ENCODE measurements at places on chromosomes 2 and 18. TPM values are rescaled to one million over a fixed set of nuclear protein-coding genes. Genes with fewer than 3 reads are reported as not detected.

DNA sequence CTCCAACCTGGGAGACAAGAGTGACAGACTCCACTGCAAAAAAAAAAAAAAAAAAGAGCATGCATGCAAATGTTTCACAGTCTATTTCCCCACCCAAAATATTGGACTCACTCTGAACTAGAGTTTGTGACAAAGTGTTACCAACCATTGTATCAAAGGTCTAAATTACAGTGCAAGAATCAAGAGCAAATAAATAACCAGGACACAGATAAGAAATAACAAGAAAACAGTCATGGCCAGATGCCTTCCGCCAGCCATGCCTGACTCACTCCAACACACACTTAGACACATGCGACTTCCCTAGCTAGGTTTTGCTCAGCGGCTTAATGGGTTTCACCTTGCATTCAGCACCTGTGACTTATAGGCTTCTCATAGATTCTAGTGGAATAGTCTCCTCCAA is 62.8 kb downstream of the CYB5A start:
- no peaks in the 10 kb centered on the region for H3K4me1 ChIP-seq
- no peaks in the 10 kb centered on the region for H3K27me3 ChIP-seq
- no peaks in the 10 kb centered on the region for H3K36me3 ChIP-seq
- no peak overlapping the region for H3K27ac ChIP-seq
- DNase-seq, result no peak

DNA sequence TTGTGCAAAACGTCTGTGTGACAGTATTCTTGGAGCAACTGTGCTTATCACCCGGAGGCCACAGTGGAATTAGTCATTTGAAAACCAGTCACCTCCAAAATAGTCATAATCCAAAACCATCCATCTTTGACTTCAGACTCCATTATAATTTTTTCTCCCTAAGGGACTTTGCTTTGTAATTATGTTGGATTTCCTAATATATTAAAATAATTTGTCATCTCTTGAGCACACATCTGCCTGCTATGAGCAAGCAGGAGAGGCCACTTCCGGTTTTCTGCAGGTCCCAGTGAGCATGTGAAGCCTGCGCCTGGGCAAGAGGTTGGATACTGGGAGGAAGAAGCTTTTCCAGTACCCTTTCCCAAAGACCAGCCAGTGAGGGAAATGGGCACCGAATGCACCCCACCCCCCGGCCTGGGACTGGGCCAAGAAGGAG is 57.7 kb downstream of the ODC1 start:
- peaks cover 31% of the 10 kb centered on the region for H3K4me1 ChIP-seq
- H3K27ac ChIP-seq, result no peak overlapping the region
- no peak overlapping the region for H3K4me3 ChIP-seq
- DNase-seq, result no peak
- H3K36me3 ChIP-seq, result no peaks in the 10 kb centered on the region

The NYAP2 gene
- total RNA-seq, result 0.36 TPM

DNA sequence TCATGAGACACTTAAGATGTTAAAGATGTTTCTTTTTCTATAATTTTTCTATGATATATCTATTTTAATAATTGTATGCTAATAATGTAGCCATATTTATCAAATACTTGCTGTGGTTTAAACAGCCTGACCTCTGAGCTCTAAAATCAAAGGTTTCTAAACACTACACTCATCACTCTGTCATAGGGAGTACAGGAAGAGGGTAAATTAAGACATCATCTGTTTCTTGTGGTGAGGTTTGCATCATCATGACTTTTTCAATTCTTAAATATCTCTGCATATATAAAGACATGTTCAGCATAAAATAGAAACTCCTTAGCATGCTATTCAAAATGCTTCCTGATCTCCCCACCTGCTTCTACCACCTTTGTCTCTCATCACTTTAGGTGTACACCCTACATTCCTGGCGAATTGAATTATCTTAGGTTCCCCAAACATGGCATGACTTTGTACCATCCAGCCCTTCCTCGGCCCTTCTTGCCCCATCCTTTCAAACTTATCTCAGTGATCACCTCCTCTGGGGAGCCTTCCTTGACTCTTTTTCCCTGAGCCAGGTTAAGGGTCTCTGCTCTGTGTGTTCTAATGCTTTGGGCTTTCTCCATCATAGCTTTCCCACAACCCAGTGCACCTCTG is 105.3 kb upstream of the TTN start:
- H3K4me1 ChIP-seq, result peaks cover 56% of the 10 kb centered on the region
- no peak for DNase-seq
- H3K4me3 ChIP-seq, result no peak overlapping the region
- H3K36me3 ChIP-seq, result no peaks in the 10 kb centered on the region
- peak overlapping the region; percentile 83 for H3K27ac ChIP-seq

DNA sequence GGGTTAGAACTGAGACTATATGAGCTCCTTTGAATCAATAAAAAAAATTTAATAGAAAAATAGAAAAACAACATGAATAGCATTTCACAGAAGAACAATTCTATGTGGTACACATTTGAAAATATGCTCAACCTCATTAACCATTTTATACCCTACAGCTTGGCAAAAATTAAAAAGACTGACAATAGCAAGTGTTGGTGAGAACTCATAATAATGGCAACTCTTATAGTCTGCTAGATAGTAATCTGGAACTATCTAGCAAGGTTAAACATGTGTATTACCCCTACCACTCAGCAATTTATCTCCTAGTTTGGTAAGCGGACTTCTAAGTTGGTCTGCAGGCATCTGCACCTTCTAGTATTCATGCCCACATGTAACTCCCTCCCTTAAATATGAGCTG is 67.8 kb downstream of the CYBRD1 start:
- H3K36me3 ChIP-seq, result no peaks in the 10 kb centered on the region
- no peak for DNase-seq
- H3K4me1 ChIP-seq, result no peaks in the 10 kb centered on the region

GRCh38 chr2:181076658-181077057 is 96.3 kb downstream of the UBE2E3 start:
- DNase-seq, result no peak
- no peaks in the 10 kb centered on the region for H3K27me3 ChIP-seq
- H3K36me3 ChIP-seq, result no peaks in the 10 kb centered on the region
- H3K4me1 ChIP-seq, result peaks cover 11% of the 10 kb centered on the region

Measured in gastrocnemius medialis (tissue), 4 donors.